A172 (cell line): ENCODE measurements at places on chromosomes 4 and X. TPM values are rescaled to one million over a fixed set of nuclear protein-coding genes. Genes with fewer than 3 reads are reported as not detected.

- DNase-seq, result no peak
These were observed 122.0 kb downstream of the CORIN start for GRCh38 chr4:47715716-47716416.

The CPLX1 gene
- 0.19 and 0.64 TPM in 2 replicates for total RNA-seq

- DNase-seq, result peak; percentile 63
These were observed 339.8 kb upstream of the GATB start for GRCh38 chr4:152100379-152101201.

DNA sequence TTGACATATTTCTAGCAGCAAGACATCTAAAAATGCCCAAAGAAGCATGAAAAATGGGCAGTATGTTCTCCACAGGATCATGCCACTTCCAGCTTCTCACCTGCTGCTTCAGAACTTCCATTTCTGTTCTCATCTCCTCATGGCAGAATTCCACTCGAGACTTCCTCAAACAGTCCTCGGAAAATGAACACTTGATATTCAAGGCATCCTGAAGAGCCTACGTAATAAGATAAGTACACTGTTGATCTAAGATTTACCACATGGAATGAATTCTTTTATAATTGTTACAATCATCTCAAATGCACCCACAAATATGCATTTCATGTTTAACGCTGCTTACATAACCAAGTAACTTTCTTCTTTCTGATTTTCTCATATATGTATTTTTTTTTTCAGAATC, 14.1 kb downstream of the TNIP3 start:
- DNase-seq, result no peak

The ADH1C gene
- total RNA-seq, result 0.05 TPM in 1 of 2 replicates, not detected in the other

The AMER1 gene
- total RNA-seq, result 2.8 and 3.1 TPM in 2 replicates

The PLXNB3 gene
- 13.8 and 14.3 TPM in 2 replicates for total RNA-seq

- no peak for DNase-seq
These were observed 139.4 kb downstream of the FBXO8 start for GRCh38 chr4:174144106-174144505.

GRCh38 chrX:107565931-107566603, 62.2 kb upstream of the PRPS1 start:
- DNase-seq, result peak; percentile 50

GRCh38 chrX:9829308-9830267, 43.4 kb downstream of the SHROOM2 start:
- peak; percentile 94 for DNase-seq

GRCh38 chr4:92399032-92399431, 95.3 kb downstream of the GRID2 start:
- DNase-seq, result peak; percentile 19

DNA sequence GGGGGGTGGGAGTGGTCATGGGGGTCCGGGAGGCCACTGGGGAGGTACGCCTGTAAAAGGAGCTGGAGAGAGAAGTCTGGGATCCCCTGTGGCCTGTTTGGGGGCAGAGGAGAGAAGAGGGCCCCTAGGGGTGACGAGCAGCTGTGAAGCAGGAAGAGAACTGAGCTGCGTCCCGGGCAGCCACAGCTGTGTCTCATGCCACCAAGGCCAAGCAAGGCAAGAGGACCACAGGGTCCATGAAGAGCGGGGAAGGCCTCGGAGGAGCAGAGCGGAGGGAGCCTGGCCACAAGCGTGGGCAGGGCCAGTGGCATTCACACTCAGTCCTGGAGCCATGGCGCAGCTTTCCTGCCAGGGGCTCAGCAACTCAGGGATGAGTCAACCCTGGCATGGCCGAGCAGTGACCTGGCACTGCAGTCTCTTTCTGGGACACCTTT, 13.6 kb upstream of the NAT8L start:
- DNase-seq, result peak; percentile 66

- no peak for DNase-seq
These were observed 66.1 kb downstream of the NHSL2 start for GRCh38 chrX:71976753-71977152.

- DNase-seq, result no peak
These were observed 183.1 kb upstream of the LEF1 start for GRCh38 chr4:108351791-108352190.
